ENCODE measurements at places on chromosomes 13 and 19.

- no peak for DNase-seq
Observed at GRCh38 chr19:29477831-29478577, 47.8 kb upstream of the VSTM2B start.

DNA sequence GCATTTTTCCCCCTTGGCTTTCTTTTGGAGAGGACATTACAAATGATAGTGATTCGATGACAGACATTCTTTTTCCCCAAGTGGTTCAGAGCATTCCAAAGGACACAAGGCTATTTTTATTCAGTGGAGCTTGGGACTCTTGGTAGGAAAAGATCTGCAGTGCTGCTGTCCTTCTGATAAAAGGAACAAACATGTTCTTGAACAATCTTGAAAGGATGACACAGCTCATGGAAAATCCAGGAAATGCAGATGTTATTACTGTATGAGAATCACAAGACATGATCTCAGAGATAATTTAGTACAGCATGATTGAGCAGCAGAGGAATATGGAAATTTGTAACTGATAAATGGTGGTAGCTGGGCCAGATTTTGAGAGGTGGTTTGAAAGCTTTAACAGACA, 96.2 kb upstream of the RFC3 start:
- DNase-seq, result no peak

- DNase-seq, result peak; percentile 43
Observed at GRCh38 chr13:99391781-99392469, 84.7 kb upstream of the GPR183 start.

DNA sequence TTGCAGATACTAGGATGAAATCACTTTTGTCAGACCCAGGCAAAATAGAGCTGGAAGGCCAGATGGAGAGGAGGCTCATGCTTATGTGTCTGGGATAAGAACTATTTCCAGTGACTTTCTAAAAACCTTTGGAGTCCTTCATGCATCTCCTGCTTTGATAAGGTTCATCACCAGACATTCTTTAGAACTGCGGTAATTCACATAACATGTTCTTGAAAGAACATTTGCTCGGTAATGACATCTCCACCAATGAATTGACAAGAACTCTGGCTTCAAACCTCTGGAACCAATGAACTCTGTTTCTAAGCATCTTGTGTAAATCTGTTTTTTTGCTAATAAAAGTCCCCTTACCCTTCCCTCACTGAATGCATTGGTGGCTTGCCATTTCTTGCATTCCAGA, 112.0 kb upstream of the KL start:
- no peak for DNase-seq

GRCh38 chr13:39599012-39599411, 4.0 kb downstream of the LHFPL6 start:
- DNase-seq, result no peak

GRCh38 chr13:41633776-41634175, 176.4 kb downstream of the RGCC start:
- no peak for DNase-seq
